ENCODE measurements at places on chromosomes 6 and 20. TPM values are rescaled to one million over a fixed set of nuclear protein-coding genes. Genes with fewer than 3 reads are reported as not detected.

DNA sequence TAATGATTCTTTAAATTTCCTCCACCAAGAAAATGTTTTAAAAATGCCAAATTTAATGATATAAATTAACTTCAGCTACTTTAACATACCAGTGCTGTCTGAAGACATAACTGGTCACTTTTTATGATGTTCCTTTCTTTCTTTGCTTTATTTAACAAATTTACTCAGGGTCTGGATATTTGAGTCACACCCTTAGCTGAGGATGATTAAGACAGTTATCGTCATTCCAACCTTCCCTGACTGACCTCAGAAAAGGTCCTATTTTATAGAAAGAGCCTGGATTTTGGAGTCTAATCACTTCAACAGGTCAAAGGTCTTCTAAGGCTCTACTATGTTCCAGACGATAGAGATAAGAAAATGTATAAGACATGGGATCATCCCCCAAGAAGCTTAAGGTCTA, 47.4 kb upstream of the CEP162 start:
- no peaks in the 10 kb centered on the region for H3K4me1 ChIP-seq
- no peak for DNase-seq
- H3K27me3 ChIP-seq = no peaks in the 10 kb centered on the region
- H3K36me3 ChIP-seq = no peaks in the 10 kb centered on the region
- no peak overlapping the region for H3K27ac ChIP-seq
- H3K4me3 ChIP-seq = no peak overlapping the region

- H3K4me1 ChIP-seq = peaks cover 10% of the 10 kb centered on the region
- H3K27ac ChIP-seq = no peak overlapping the region
- H3K4me3 ChIP-seq = no peak overlapping the region
- DNase-seq = no peak
- H3K27me3 ChIP-seq = no peaks in the 10 kb centered on the region
- no peaks in the 10 kb centered on the region for H3K36me3 ChIP-seq
Measured at GRCh38 chr20:36330091-36330490, 24.0 kb downstream of the DLGAP4 start.

ITPR3 gene
- 3.4 TPM for total RNA-seq

PRDM1 gene
- total RNA-seq = 0.37 TPM

VSX1 gene
- not detected for total RNA-seq

Data from neural progenitor cell (in vitro differentiated cells).